ENCODE measurements at places on chromosomes 3 and 15. TPM values are rescaled to one million over a fixed set of nuclear protein-coding genes. Genes with fewer than 3 reads are reported as not detected.

DNA sequence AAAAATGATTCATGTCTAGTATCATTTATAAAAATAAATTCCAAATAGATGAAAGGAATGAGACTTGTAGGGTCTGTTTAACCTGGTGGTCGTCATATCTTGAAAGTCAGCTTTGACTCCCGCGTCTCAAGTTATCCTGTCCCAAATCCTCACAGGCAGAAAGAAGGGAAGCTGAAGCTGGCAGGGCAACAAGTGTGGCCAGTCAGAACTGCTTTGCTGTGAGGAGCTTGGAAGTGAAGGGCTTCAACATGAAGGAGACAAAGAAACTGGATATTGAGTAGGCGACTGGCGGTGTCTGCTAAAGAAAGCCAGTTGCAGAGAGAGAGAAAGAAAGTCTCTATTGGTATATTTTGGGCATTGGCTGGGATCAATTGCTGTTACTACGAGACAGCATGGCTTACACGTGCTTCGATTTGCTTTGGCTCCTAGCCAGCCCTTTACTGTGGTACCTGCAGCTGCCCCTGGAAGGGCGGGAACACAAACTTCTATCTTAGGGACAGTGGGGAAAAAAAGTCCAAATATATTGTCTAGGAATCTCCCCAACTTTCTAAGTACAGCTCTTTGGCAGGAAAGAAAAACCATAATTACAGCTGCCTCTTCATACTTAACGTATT is 107.2 kb downstream of the CHST2 start:
- DNase-seq: no peak
- no peaks in the 10 kb centered on the region for H3K36me3 ChIP-seq
- H3K4me3 ChIP-seq: no peak overlapping the region

DNA sequence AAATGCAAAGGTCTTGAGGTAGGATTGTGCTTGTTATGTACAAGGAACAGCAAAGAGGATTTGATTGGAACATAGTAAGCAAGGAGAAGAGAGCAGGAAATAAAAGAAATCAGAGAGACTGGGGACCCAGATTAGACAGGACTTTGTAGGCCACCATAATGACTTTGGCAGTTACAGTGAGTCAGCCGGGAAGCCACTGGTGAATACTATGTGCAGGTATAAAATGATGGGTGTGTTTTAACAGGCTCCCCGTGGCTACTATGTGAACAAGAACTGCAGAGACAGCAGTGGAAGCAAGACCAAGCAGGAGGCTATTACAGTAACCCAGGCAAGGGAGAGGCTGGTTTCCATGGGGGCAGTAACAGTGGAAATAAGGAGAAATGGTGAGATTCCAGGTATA is 55.2 kb downstream of the NPTN start:
- no peaks in the 10 kb centered on the region for H3K27me3 ChIP-seq
- peaks cover 30% of the 10 kb centered on the region for H3K36me3 ChIP-seq
- no peak overlapping the region for H3K4me3 ChIP-seq
- H3K4me1 ChIP-seq: peaks cover 38% of the 10 kb centered on the region
- DNase-seq: no peak
- no peak overlapping the region for H3K27ac ChIP-seq

DNA sequence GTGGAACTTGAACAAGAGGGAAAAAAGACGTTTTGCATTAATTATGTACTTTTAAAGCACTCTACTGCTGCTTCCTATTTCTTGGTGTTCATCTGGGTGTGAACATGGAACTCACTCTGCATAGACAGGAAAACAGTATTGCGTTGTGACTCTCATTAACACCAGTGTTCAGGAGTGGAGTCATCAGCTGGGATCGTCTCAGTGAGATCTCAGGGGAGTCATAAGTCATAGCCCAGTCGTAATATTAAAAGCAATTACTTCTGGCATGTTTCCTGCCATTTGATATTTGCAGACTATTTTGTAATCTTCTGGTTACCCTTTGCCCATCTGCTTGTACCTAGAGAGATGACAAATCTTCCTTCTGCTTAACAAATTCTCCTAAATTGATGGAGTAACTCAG is 462.0 kb upstream of the ATP11B start:
- H3K4me3 ChIP-seq: no peak overlapping the region
- H3K27me3 ChIP-seq: no peaks in the 10 kb centered on the region
- H3K4me1 ChIP-seq: no peaks in the 10 kb centered on the region
- H3K36me3 ChIP-seq: no peaks in the 10 kb centered on the region
- DNase-seq: no peak

DNA sequence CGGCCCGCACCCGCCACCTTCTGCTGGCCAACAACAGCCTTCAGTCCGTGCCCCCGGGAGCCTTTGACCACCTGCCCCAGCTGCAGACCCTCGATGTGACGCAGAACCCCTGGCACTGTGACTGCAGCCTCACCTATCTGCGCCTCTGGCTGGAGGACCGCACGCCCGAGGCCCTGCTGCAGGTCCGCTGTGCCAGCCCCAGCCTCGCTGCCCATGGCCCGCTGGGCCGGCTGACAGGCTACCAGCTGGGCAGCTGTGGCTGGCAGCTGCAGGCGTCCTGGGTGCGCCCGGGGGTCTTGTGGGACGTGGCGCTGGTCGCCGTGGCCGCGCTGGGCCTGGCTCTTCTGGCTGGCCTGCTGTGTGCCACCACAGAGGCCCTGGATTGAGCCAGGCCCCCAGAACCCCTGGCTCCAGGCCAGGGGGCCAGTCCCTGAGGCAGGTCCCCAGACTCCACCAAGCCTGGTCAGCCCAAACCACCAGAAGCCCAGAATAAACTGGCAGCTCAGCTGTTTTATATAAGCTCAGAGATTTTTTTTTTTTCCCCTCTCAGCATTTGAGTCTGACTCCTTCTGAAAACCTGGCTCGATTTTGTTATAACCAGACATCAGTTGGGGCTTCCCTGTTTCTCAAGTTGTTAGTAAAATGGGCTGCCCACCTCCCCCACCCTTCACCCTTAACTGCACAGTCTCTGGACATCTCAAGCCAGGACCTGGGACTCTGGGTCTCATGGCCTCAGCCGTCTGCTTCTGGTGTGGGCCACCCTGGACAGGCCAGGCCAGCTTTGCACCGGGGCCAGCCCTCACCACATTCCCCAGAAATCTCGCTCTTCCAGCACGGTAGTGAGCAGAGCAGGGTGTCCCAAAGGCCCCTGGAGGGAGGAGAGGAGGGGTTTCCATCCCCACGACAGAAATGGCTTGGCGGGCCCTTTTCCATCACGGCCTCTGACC is 1.6 kb downstream of the GP9 start:
- H3K4me3 ChIP-seq: no peak overlapping the region
- H3K27me3 ChIP-seq: peaks cover 9% of the 10 kb centered on the region
- H3K36me3 ChIP-seq: no peaks in the 10 kb centered on the region
- no peak for DNase-seq

- no peak overlapping the region for H3K27ac ChIP-seq
- DNase-seq: no peak
- H3K4me1 ChIP-seq: peaks cover 9% of the 10 kb centered on the region
- no peaks in the 10 kb centered on the region for H3K36me3 ChIP-seq
- no peak overlapping the region for H3K4me3 ChIP-seq
Observed at GRCh38 chr15:51065781-51066180, 28.9 kb downstream of the TNFAIP8L3 start.

GRCh38 chr3:11327619-11328018 is 55.4 kb downstream of the ATG7 start:
- peaks cover 10% of the 10 kb centered on the region for H3K4me1 ChIP-seq
- no peak overlapping the region for H3K4me3 ChIP-seq
- H3K27me3 ChIP-seq: no peaks in the 10 kb centered on the region
- H3K36me3 ChIP-seq: peaks cover 15% of the 10 kb centered on the region

DNA sequence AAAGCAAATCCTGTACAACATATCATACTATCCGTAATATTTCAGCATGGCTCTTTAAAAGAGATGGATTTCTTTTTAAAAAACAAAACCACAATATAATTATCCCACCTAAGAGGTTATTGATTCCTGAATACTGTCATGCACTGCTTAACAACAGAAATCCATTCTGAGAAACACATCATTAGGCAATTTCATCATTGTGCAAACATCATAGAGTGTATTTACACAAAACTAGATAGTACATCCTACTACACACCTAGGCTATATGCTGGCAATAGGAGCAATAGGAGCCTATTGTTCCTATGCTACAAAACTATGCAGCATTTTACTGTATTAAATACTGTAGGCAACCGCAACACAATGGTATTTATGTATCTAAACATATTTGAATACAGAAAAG is 242.0 kb downstream of the NEK10 start:
- no peak overlapping the region for H3K27ac ChIP-seq
- H3K4me3 ChIP-seq: no peak overlapping the region
- peaks cover 2% of the 10 kb centered on the region for H3K27me3 ChIP-seq
- no peaks in the 10 kb centered on the region for H3K36me3 ChIP-seq

DNA sequence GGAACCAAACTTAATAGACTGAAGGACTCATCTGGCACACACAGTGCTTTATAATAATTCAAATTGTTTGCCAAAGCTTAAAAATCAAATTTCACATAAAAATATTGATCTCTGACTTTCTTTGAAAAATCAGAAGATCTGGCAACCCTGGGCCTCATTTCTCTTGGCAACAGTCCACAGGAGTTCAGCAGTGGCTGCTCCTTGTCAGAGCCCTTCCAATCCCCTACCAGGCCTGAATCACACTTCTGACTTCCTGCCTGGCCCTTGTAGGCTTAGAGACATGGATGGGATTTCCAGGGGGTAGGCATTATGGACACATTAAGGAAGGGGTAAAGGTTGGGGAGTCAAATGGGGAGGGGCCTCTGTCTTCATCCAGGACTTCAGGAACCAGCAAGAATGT is 55.5 kb downstream of the PLS1 start:
- H3K27me3 ChIP-seq: no peaks in the 10 kb centered on the region
- H3K36me3 ChIP-seq: no peaks in the 10 kb centered on the region
- DNase-seq: no peak
- no peak overlapping the region for H3K27ac ChIP-seq
- H3K4me3 ChIP-seq: no peak overlapping the region

DNA sequence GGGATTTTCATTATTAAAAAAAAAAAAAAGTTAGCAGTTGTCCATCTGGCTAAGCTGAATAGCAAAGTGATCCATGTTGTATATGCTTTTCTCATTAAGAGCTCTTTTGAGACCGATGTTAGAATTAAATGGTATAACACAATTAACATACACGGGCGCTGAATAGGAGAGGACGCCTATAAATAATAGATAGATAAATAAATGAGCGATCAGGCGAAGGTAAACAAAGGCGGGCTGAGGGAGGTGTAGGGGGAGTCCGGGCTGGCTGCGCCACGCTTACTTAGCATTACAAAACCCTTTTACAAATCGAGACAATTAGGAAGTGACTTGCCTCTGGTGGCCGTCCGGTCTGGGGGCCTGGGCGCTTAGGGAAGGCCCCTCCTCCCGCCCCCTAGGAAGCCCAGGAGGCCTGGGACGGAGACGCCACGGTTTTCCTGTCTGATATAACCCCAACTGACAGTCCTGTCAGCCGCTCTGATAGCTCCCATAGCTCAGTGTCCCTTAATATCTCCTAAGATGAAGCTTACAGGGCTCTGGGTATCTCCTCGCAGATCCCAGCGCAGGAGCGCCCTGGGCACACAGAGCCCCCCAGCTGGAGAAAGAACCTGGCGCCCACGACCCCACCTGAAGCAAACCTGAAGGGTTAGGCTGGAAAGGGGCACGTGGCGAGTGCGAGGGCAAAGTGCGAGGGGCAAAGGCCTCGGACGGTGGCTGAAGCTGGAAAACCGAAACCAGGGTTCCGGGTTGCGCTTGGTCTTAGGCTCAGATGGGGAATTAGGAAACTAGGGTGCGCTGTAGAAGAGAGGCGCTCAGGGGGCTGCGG is 3.6 kb downstream of the SOX14 start:
- peaks cover 10% of the 10 kb centered on the region for H3K4me1 ChIP-seq
- H3K27ac ChIP-seq: no peak overlapping the region
- H3K27me3 ChIP-seq: peaks cover 95% of the 10 kb centered on the region

GRCh38 chr3:49780080-49780974 is 6.0 kb downstream of the IP6K1 start:
- no peaks in the 10 kb centered on the region for H3K27me3 ChIP-seq
- H3K4me1 ChIP-seq: peaks cover 31% of the 10 kb centered on the region
- no peak overlapping the region for H3K4me3 ChIP-seq
- H3K36me3 ChIP-seq: peaks cover 32% of the 10 kb centered on the region
- H3K27ac ChIP-seq: no peak overlapping the region
- no peak for DNase-seq

DNA sequence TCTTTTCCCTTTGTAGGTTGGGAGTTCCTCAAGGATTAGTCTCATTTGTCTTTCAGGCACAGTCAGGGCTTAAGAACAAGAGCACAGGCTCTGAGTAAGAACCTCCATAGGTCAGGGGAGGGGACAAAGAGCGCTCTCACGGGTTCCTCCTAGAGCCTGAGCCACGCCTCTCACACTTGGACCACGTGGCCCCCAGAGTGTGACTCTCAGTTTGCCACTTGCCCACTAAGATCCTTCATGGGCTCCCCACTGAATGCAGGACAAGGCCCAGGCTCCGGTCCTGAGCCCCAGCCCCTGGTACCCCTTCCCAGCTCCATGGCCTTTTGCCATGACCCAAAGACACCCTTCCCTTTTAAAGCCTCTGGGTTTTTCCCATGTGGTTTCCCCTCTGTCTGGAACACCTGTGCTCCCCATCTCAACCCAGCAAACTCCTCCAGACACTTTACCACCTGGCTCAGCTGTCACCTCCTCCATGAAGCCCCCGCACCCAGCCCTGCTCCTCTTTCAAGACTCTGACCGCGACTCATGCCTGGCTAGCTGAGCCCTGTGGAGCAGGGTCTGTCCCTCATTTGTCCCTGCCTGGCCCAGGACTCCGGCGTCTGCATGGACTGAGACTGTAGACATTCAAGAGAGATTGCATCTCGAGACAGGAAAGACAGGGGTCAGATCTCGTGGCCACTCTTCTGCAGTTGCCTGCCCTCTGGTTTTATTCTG is 32.7 kb downstream of the IQSEC1 start:
- H3K27me3 ChIP-seq: no peaks in the 10 kb centered on the region
- DNase-seq: peak; percentile 70
- H3K4me3 ChIP-seq: no peak overlapping the region
- no peak overlapping the region for H3K27ac ChIP-seq
- no peaks in the 10 kb centered on the region for H3K36me3 ChIP-seq

GRCh38 chr3:184806567-184807271 is 5.2 kb upstream of the VPS8 start:
- no peak for DNase-seq
- H3K27me3 ChIP-seq: peaks cover 4% of the 10 kb centered on the region
- no peaks in the 10 kb centered on the region for H3K36me3 ChIP-seq
- no peak overlapping the region for H3K27ac ChIP-seq
- peaks cover 19% of the 10 kb centered on the region for H3K4me1 ChIP-seq

- H3K27me3 ChIP-seq: peaks cover 3% of the 10 kb centered on the region
- H3K36me3 ChIP-seq: no peaks in the 10 kb centered on the region
- DNase-seq: no peak
- H3K27ac ChIP-seq: no peak overlapping the region
- no peak overlapping the region for H3K4me3 ChIP-seq
Observed at GRCh38 chr3:127354761-127355160, 66.9 kb upstream of the PRR20G start.

Gene FAM98B
- total RNA-seq: 41.4 TPM

Gene SAMMSON
- not detected for total RNA-seq

Gene SEMA6D
- total RNA-seq: not detected

Gene EFCAB12
- 0.56 TPM for total RNA-seq

Gene CCDC9B
- total RNA-seq: 1.5 TPM

Gene PCSK6
- total RNA-seq: 0.44 TPM

Gene CLDN16
- total RNA-seq: not detected

Gene MYLK
- 0.96 TPM for total RNA-seq
